ENCODE measurements at places on chromosomes 2 and 18.

GRCh38 chr2:8546612-8547283 lies 135.1 kb upstream of the ID2 start:
- peak; percentile 88 for DNase-seq

DNA sequence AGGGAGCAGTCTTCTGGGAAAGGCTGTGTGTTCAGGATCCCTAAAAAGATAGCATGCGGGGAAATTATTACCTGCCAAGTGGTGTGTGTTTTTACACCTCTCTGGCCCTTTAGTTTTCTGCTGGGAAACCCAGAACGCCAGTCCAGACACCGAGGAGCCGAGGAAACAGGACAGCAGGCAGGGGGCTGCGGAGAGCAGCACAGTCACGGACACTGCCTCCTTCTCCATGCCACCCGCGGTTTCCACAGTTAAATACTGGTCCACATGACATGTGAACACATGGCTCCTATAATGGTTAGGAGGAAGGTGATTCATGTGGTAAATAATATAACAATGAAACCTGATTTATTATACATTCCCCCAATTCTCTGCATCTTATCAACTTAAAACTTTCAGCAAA lies 20.4 kb downstream of the CNOT11 start:
- no peak for DNase-seq

GRCh38 chr2:9179572-9180201 lies 26.9 kb upstream of the ASAP2 start:
- peak; percentile 37 for DNase-seq

GRCh38 chr18:43780782-43781340 lies 503.6 kb upstream of the SYT4 start:
- no peak for DNase-seq

GRCh38 chr18:50742952-50743351 lies 76.9 kb downstream of the MRO start:
- peak; percentile 69 for DNase-seq

DNA sequence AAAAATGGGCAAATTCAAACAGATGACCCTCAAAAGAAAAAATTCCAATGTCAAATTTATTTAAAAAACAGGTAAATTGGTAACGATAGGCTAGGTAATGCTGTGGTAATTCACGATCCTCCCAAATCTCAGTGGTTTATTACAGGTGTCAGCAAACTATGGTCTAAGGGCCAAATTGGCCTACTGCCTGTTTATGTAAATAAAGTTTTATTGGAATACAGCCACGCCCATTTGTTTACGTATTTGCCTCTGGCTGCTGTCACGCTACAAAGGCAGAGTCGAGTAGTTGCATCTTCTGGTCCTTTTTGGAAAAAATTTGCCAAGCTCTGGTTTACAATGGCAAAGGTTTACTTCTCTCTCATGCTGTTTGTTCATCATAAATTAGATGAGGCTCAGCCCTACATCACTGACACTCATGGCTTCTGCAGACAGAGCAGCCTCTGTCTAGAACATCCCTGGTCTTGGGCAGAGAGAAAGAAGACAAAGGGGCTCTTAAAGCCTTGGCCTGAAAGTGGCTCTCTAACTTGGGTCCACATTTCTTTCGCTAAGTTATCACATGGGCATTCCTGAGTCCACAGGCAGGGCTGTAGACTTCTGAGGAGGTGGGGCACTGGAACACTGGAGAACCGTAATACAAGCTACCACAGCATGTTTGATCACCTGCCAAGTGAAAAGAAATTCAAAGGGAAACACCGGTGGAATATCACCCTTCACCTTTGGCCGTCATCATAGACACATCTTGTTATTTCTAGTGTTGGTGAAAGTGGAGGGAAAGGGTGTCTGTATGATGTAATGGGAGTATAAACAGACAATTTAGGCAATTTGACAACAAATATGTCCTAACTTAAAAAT lies 34.8 kb downstream of the SP110 start:
- DNase-seq = no peak

- no peak for DNase-seq
These were observed 249.5 kb upstream of the TANK start for GRCh38 chr2:160910681-160911080.

DNA sequence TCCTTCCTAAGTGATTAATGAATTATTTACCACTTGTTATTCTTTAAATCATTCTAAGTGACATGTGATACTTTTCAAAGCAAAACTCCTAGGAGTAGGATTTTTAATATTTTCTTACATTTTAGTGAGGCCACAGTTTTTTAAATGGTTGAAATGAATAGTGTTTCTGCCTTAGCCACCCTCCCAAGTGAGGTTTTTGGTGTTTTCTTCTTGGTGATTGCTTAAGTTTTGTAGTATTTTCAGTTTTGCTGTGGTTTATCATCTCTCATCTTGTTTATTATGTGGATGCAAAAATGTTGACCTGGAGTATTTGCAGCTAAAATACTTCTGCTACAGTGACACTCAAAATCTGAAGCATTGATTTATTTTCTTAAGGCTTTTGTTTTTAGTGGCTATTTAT lies 9.8 kb downstream of the AFTPH start:
- DNase-seq = no peak

GRCh38 chr2:201984800-201985525 lies 48.7 kb upstream of the FZD7 start:
- DNase-seq = peak; percentile 48

DNA sequence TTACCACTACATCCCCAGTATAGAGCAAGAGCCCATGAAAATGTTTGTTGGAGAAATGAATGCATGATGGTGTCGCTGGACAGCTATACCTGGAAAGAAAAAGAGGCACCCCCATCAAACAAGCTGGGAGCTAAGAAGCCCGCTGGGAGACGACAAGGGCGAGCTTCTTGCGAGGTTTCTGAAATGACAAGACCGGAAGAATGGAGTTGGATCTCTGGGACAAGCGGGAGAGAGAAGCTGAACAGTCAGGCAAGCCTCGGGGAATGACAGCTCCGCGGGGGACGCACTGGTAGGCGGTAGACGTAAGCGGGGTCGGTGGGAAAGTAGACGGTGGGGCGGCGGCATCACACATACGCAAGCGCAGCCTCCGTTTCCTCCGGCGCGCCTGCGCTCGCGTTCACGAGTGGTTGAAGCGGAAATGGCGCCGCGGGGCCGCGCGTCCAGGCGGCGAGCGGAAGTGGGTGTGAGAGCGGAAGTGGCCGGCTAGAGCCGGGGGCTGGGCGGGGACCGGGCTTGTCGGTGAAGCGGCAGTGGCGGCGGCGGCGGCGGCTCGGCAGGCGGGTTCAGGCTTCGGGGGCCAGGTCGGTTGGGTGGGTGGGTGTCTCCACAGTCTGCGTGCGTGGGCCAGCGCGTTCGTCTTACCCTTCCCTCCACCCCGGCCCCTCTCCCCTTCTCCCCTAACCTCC lies at the start of gene ARPC2:
ARPC2 (plus strand) TSS at position 516 of the 686 bp plus-strand sequence. CDS start 282 bp downstream, outside the sequence.
- peak; percentile 99 for DNase-seq

DNA sequence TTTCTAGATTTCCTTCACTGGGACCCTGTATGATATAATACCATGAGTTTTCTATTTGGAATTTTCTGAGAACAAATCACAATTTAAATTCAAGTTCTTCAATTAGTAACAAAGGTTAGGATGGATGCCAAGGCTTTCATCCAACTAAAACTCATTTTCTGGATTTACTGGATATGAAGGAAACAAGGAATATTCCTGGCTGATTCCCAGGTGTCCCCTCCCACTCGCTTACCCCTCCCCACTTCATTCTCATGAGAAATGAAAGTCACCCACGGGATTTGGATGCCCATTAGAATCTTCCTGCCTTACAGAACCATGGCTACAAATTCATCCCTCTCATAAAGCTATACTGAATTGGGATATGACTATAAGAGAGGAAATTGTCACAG lies 40.0 kb downstream of the RNU4ATAC start:
- DNase-seq = no peak

- no peak for DNase-seq
These were observed 145.2 kb downstream of the INHBB start for GRCh38 chr2:120491111-120491625.

DNA sequence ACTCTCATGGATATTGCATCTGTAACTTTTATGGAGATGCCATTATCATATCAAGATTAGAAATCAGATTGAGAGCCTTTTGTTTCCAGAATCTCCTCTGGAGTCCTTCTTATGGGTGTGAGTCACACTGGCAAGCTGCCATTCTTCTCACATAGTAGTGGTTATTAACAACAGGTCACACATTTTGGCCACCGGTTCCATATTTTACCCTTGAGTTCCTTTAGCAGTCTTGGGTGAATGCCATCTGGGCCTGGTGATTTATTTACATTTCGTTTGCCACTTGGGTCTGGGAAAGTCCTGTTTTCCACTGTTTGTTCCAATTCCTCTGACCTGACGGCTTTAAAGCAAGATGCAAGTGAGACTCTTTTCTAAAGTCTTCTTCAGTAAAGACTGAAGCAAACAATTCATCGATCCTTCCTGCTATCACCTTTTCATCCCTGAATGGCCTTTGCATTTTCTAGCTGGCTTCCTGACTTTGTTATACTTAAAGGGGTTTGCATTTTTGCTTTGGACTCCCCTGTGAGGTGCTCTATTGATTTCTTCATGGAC lies 80.5 kb upstream of the CAVIN2 start:
- DNase-seq = no peak

- no peak for DNase-seq
These were observed 22.8 kb downstream of the GLI2 start for GRCh38 chr2:120758181-120759144.

DNA sequence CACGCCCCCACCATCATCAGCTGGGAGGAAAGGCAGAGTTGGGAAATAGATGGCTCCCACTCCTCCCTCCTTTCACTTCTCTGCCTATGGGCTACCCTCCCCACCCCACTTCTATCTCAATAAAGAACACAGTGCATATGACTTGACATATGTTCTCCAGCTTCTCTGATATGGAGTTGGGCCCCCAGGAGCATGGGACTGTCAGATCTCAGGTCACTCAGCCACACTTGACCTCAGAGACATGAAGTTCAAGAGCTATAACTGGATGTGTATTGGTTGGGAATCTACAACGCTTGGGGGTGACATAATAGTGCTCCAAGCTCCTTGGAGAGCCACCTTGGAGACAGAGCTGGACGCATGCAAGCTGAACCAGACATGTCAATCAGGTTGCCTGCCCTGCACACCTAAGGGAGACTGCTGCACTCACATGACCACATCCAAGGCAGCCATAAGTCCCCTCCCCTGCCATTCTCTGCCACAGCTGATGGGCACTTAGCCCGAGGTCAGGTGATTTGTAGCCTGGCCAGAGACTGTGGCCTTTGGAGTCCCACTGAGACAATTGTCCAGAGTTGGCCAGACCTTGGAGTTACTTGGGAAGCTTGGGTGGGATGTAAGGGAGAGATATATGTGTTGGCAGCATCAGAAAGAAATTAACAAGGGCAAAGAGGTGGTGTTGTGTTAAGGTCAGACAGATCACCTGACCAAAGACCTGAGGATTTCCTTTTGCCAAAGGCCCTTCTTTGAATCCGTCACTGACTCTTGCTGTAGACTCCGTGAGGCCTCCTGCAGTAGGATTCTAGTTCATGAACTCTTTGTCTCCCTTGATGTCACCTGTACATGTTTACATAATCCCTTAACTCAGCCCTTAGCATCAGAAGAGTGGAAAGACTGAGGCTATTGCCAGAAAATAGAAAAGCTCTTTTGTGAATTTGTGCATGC lies 3.7 kb downstream of the INHA start:
- DNase-seq = no peak

DNA sequence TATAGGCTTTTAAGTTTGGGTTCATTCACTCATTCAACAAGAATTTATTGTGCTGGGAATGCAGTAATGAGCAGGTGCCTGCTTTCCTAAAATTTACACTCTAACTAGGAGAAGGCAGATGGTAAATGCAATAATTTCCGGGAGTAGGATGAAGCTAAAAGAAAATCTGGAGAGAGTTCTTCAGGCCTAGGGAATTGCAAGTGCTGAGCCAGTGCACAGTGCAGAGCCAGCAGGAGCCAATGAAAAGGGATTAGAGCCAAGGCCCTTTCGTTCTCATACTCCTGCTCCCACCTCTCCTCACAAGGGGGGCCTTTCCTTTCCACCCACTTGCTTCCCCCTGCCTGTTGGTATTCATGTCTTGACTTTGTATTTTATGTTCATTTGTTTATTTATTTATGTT lies 55.1 kb downstream of the CFAP221 start:
- DNase-seq = no peak

GRCh38 chr18:79481046-79481790 lies 85.5 kb downstream of the NFATC1 start:
- DNase-seq = no peak

All from suppressor macrophage (primary cell).